RWPE2 (cell line): ENCODE measurements at places on chromosomes 4 and X.

- no peak overlapping the region for H3K27ac ChIP-seq
- no peaks in the 10 kb centered on the region for H3K27me3 ChIP-seq
- H3K4me3 ChIP-seq: no peak overlapping the region
- DNase-seq: no peak
- no peaks in the 10 kb centered on the region for H3K36me3 ChIP-seq
Measured at GRCh38 chr4:161991811-161992210, 172.0 kb downstream of the FSTL5 start.

- no peak overlapping the region for H3K27ac ChIP-seq
- H3K4me1 ChIP-seq: peaks cover 3% of the 10 kb centered on the region
- H3K36me3 ChIP-seq: no peaks in the 10 kb centered on the region
- no peak for DNase-seq
Measured at GRCh38 chr4:53653484-53654053, 62.3 kb upstream of the LNX1 start.

GRCh38 chr4:54560513-54560912 is 97.2 kb upstream of the KIT start:
- H3K36me3 ChIP-seq: no peaks in the 10 kb centered on the region
- H3K27ac ChIP-seq: no peak overlapping the region
- H3K4me3 ChIP-seq: no peak overlapping the region
- no peaks in the 10 kb centered on the region for H3K27me3 ChIP-seq

DNA sequence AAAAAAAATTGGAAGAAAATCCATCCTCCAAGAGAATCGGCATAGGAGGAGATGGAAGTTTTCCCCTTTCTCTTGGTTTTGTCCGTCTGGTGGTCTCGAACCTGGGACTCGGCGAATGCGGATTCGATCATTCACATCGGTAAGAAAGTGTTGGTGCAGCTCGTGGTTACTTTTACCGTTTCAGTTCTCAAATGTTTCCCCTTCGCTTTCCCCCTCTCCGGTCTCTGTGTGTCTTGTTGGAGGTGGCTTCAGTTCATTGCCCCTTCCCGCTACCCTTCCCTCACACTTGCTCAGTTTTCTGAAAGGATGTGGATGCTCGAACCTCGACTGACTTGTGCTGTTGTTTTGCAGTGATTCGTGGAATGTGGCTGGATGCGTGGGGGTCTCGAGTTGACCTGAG is 840 bp downstream of the GRID2 start:
- peaks cover 83% of the 10 kb centered on the region for H3K27me3 ChIP-seq
- no peak overlapping the region for H3K27ac ChIP-seq
- no peak for DNase-seq
- no peak overlapping the region for H3K4me3 ChIP-seq
- H3K4me1 ChIP-seq: no peaks in the 10 kb centered on the region

- no peaks in the 10 kb centered on the region for H3K36me3 ChIP-seq
- no peak overlapping the region for H3K27ac ChIP-seq
- H3K4me1 ChIP-seq: no peaks in the 10 kb centered on the region
Measured at GRCh38 chr4:31054295-31054694, 334.1 kb downstream of the PCDH7 start.

GRCh38 chr4:158422546-158422945 is 99.1 kb upstream of the RXFP1 start:
- no peaks in the 10 kb centered on the region for H3K4me1 ChIP-seq
- DNase-seq: no peak
- H3K27me3 ChIP-seq: no peaks in the 10 kb centered on the region
- no peaks in the 10 kb centered on the region for H3K36me3 ChIP-seq
- H3K27ac ChIP-seq: no peak overlapping the region

GRCh38 chr4:159416073-159416472 is 313.2 kb downstream of the RAPGEF2 start:
- no peak overlapping the region for H3K4me3 ChIP-seq
- no peaks in the 10 kb centered on the region for H3K36me3 ChIP-seq
- H3K27ac ChIP-seq: peak overlapping the region; percentile 54
- H3K27me3 ChIP-seq: no peaks in the 10 kb centered on the region

GRCh38 chrX:2696698-2697215 is 5.7 kb downstream of the CD99 start:
- H3K4me3 ChIP-seq: peak overlapping the region; percentile 0
- H3K36me3 ChIP-seq: peaks cover 20% of the 10 kb centered on the region
- DNase-seq: no peak
- peak overlapping the region; percentile 96 for H3K27ac ChIP-seq

DNA sequence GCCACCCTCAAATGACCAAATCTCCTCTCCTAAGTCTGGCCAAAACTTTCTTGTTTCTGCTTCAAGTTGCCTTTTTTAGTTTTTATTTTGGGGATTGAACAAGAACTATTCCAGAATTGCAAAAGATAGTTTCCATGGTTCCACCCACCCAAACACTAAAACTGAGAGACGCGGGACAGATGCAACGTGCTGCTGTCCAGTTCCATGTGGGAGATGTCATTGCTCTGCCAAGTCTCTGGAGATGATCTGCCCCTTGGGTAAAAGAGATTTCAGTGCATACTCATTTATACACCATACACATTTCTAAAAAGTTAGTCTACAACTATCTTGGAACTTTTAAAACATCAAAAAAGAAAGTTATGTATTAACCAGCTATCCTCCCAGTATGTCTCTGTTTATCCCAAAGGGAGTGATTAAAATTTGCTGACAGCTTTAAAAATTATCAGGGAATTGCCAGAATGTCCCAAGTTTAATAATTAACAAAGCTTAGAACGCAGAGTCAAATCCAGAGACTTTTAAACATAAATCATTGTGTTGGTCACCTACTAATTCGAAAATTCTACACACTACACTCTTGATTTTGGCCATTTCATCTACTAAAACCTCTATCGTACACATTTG is 3.2 kb downstream of the MAOB start:
- H3K27me3 ChIP-seq: no peaks in the 10 kb centered on the region
- H3K4me1 ChIP-seq: no peaks in the 10 kb centered on the region
- no peak for DNase-seq
- H3K27ac ChIP-seq: no peak overlapping the region
- H3K4me3 ChIP-seq: no peak overlapping the region
- no peaks in the 10 kb centered on the region for H3K36me3 ChIP-seq

GRCh38 chrX:123869488-123869887 is 9.6 kb downstream of the XIAP start:
- H3K36me3 ChIP-seq: no peaks in the 10 kb centered on the region
- DNase-seq: no peak
- no peaks in the 10 kb centered on the region for H3K27me3 ChIP-seq
- H3K4me1 ChIP-seq: peaks cover 3% of the 10 kb centered on the region
- H3K4me3 ChIP-seq: no peak overlapping the region

DNA sequence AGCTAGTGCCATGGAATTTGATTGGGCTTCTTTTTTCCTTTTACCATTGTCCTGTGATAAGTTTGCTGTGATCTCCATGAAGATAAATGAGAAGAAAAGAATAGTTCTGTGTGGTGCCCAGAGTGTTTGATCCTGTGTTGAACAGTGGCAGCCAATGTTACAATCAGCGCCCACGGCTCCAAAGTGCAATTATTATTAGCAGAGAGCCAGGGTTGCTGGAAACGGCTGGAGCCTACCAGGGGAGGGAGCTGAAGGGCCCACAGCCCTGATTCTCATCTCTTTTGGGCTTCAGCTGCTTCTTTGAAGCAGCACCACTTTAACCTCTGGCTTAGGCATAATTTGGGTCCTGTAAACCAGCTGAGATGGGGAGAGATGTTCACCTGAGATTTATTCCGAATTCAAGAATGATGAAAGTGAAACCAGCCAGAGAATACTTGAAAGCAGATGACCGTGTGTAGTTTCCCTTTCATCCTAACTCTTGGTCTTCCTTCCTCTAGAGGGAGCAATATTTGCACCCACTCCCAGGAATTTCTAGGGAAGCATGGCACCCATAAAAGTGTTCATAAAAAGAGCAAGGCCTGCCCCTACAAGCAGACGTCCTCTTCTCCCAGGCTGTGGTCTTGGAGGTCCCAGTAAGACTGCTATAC is 298.3 kb downstream of the EVC2 start:
- no peak overlapping the region for H3K4me3 ChIP-seq
- no peak overlapping the region for H3K27ac ChIP-seq
- DNase-seq: no peak

DNA sequence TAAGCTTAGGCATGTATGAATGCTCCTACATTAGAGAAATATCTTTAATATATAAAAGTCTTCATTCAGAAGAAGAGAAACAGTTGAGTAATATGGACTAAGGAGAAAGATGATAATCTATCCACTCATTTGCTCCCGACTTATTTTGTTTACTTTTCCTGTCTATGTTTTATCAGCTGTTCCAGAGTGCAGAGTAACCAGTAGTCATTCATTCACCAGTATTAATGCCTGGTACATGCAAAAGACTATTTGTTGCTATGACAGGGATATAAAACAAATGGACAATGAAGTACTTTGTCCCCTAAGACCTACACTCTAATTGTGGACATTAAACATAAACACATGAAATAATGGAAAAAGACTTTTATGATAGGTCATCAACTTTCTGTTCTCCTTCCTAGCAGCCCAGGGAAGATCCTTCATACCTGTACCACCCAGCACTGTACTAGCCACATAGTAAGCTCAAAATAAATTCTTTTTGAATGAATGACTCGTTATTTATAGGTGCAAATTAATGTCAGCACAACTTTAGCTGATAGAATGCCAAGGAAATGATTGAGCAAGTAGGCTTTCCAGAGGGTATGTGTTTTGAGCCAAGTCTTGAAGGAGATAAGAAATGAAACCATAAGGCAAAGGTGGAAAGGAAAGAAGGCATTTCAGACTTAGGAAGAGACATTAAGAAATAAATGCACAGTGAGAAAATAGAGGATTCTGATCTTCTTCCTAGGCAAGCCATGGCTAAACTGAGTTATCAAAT is 45.0 kb upstream of the IL13RA1 start:
- no peaks in the 10 kb centered on the region for H3K36me3 ChIP-seq
- H3K4me3 ChIP-seq: no peak overlapping the region
- no peaks in the 10 kb centered on the region for H3K4me1 ChIP-seq
- H3K27me3 ChIP-seq: no peaks in the 10 kb centered on the region
- no peak overlapping the region for H3K27ac ChIP-seq

GRCh38 chr4:73068491-73069337 is 802 bp downstream of the COX18 start:
- H3K27ac ChIP-seq: peak overlapping the region; percentile 76
- H3K27me3 ChIP-seq: no peaks in the 10 kb centered on the region
- H3K4me3 ChIP-seq: peak overlapping the region; percentile 65
- DNase-seq: no peak
- H3K36me3 ChIP-seq: peaks cover 33% of the 10 kb centered on the region

DNA sequence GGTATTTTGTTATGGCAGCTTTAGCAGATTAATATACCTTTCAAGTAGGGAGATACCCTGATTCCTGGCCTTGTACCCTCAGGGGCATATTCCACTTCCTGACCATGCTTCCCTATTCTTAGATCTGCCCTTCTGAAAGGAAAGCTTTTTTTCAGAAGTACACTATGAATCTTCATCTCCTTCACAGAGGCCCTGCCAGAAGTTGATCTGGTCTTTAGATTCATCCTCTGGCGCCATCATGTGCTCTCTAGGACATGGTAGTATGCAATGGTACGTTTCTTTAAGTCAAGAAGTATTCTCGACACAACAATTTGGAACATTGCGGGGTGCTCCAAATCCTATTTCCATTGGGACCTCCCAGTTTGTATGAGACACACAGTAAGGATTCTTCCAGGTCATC is 39.6 kb upstream of the DIPK2B start:
- H3K27ac ChIP-seq: no peak overlapping the region
- H3K4me1 ChIP-seq: no peaks in the 10 kb centered on the region
- no peaks in the 10 kb centered on the region for H3K36me3 ChIP-seq
- DNase-seq: no peak

GRCh38 chr4:109990261-109991257 is 77.9 kb downstream of the EGF start:
- peak overlapping the region; percentile 92 for H3K27ac ChIP-seq
- no peak overlapping the region for H3K4me3 ChIP-seq
- H3K36me3 ChIP-seq: no peaks in the 10 kb centered on the region
- H3K27me3 ChIP-seq: no peaks in the 10 kb centered on the region
- H3K4me1 ChIP-seq: peaks cover 18% of the 10 kb centered on the region

DNA sequence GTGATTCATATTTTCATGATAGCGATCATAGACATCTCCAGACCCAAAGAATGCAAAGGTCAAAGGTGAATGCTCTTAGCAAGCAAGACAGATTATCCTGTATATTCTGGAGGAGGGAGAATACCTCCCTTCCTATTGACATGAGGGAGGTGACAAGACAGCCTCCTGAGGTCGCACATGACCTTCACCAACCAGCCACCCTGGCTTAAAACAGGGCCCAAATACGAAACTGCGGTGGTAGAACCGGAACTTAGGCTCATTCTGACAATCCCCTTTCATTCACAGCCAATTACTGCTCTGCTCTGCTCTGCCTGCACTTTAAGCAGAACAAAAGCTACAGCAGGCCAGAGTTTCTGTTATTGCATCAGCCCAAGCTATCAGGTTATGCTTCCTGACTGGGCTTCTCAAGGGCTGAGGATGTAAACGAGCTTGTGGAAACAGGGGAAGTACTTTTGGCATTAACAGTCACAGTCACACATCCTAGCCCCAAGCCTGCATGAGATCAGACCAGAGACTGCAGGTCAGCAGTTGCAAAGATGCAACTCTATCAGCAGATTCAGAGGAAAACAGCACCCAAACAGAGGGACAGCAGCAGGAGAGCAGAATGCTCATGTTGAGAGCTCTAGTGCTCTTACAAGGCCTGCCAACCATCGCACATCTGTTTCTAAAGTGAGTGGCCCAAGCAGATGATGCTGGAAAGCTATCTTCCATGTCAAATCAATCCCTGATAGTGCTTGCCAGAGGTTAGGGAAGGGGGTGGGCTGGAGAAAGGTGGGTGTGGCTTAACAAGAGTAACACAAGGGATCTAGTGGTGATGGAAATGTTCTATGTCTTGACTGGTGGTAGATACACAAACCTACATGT is 51.3 kb upstream of the MAP3K15 start:
- no peaks in the 10 kb centered on the region for H3K4me1 ChIP-seq
- no peaks in the 10 kb centered on the region for H3K27me3 ChIP-seq
- no peak for DNase-seq
- H3K36me3 ChIP-seq: no peaks in the 10 kb centered on the region

GRCh38 chr4:45120163-45120562 is 393.8 kb upstream of the GNPDA2 start:
- no peaks in the 10 kb centered on the region for H3K36me3 ChIP-seq
- no peak overlapping the region for H3K4me3 ChIP-seq
- no peak overlapping the region for H3K27ac ChIP-seq
- no peaks in the 10 kb centered on the region for H3K27me3 ChIP-seq
- DNase-seq: no peak

DNA sequence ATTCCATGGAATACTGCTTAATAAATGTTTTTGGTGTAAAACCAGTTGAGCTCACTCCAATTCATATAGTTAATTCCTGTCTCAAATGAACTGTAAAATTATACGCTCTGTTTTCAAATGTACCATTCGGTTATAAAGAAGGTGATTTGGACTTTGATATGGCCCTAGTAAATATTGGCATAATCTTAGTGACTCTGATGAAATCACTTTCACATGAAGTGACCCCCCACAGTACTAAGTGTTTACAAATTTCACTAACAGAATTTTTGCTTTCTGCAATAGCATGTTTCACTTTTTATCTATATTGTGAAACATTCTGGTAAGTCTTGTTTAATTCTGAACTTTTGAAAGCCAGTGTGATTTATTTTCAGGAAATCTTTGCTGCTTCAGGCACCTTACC is 10.9 kb downstream of the GC start:
- no peak overlapping the region for H3K4me3 ChIP-seq
- H3K27ac ChIP-seq: no peak overlapping the region
- no peaks in the 10 kb centered on the region for H3K36me3 ChIP-seq
- H3K4me1 ChIP-seq: no peaks in the 10 kb centered on the region
- no peak for DNase-seq

GRCh38 chr4:58602022-58602421 is 1491.8 kb upstream of the IGFBP7 start:
- no peaks in the 10 kb centered on the region for H3K36me3 ChIP-seq
- no peaks in the 10 kb centered on the region for H3K4me1 ChIP-seq
- no peak for DNase-seq
- H3K27me3 ChIP-seq: no peaks in the 10 kb centered on the region
- no peak overlapping the region for H3K4me3 ChIP-seq
